ENCODE measurements at places on chromosomes 3 and 15.

GRCh38 chr3:4681301-4681700 lies 188.2 kb downstream of the ITPR1 start:
- no peak for DNase-seq

GRCh38 chr15:25170113-25170731 lies 215.4 kb downstream of the SNRPN start:
- no peak for DNase-seq

DNA sequence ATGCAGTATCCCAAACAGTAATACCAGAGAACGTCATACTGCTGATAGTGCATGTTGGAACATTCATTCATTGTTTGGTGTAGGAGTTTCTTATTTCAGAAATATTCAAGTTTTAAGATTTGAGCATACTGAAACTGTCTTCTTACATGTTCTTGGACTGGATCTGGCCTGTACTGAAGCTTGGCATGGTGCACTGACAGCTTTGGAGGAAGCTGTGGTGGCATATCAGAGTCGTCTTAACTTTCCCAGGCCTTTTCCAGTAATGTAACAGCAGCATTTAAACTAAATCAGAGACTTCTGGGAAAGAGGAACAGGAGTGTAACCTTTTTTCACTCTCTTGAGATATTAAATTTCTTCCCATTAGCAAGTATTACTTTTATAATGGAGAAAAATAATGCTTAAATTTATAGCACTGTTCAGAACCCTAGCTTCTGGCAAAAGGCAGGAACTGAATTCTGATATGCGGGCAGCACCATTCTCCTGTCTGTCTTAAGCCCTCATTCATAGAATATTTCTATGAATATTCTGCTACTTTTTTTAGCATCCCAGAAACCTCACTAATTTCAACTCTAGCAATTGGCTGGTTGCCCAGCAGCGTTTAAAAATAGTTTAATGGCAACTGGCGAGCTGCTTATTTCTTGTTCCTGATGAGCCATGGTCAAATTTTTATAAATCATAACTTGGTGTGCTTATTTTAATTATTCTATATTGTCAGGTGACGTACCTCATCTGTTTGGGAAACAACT lies 31.1 kb downstream of the DNAJC13 start:
- no peak for DNase-seq

GRCh38 chr15:101188637-101189408 lies 63.0 kb downstream of the CHSY1 start:
- no peak for DNase-seq

DNA sequence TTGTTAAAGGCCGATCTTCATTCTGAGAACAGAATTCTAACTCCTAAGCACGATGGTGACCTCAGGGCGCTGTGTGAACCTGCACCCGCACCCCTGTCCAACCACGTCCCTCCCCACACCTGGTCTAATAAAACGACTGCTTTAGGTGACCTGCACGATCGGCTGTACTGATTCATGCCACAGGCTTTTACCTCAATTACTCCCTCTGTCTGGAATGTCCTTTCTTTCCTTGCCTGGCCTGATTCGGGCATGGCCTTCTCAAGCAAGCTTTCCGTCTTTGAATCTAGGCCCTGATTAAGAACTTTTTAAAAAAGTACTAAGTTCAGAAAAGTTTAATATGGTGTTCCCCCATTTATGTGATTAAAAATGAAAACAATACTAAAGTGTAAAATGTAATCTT lies 842 bp upstream of the U2SURP start:
- DNase-seq, result no peak

All from stimulated activated CD4-positive, alpha-beta T cell treated with anti-CD3 and anti-CD28 coated beads, Interleukin-15, amount 100 ng/mL, for 24 hours (primary cell).